GF-D8 (cell line): ENCODE measurements at places on chromosomes 13 and 19.

- no peak for DNase-seq
These were observed 117.6 kb upstream of the MCF2L start for GRCh38 chr13:112851107-112852038.

GRCh38 chr19:32630338-32630737 lies 44.6 kb downstream of the ANKRD27 start:
- DNase-seq: no peak

DNA sequence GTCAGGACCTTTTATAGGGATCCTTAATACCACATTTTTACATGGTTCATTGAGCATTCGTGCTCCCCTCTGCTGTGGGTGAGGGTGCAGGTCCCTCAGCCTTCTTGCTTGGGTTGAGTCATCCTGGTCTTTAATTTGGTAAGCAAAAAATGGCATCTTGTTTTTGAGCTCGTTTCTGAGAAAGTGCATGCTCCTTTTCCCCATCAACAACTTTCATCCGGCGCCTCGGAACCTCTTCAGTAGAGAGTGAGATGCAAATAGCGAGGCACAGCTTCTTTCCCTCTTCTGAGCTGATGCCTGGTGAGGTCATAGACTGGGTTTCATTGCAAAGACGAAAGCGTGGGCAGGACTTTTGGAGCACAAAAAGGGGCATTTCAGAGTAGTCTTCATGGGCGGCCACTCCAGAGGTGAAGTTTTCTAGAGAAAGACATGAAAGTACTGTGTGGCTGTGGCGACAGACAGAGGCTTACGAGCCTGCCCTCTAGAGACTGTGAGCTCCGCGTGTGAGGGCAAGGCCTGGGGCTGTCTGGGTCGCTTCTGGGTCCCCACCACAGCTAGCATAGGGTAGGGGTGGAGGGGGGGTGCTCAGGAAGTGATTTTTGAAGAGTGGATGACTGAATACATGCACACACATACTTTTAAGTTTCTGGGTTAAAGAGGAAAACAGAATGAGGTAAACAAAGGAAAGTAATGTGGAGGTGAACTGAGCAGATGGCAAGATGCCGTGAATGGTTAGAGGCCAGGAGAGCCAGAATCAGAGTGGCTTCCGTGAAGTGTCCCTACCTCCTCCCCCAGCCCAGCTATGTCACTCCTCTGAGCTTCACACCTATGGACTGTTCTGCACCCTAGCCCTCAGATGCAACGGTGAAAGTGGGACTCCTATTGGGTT lies 44.3 kb downstream of the BBC3 start:
- DNase-seq: no peak

GRCh38 chr19:10191347-10191746 lies 3.4 kb downstream of the DNMT1 start:
- DNase-seq: no peak

DNA sequence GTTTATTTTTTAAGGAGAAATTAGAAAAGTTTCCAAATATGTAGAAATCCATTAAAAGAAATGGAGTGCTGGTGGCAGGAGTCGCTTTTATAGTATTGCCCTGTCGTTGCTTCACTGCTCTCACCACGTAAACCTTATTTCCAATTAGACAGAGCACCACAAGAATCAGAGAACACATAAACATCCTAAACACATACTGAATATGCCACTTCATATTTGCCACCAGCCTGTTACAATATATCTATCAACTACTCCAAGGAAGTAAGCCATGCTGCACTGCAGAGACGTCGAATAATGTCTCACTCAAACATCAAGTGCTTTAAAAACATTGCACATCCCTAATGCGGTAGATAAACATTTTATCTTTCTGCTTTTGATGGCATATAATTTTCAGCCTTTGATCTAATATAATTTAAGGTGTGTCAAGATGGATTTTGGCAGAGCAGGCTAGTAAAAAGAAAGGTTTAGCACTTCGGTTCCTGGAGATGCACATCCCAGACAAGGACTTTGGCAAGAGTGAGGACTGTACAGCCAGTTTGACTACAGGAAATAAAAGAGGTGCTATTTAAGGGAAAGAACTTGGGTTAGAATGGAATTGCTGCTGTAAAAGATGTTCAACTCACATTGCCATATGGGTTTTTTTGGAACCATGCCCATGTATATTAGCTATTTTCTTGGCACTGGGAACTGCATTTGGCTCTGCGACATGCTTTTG lies 932.3 kb downstream of the EFNB2 start:
- DNase-seq: no peak

- DNase-seq: no peak
These were observed 1248.9 kb downstream of the SLITRK5 start for GRCh38 chr13:88919970-88920628.

GRCh38 chr13:31951215-31951678 lies 80.3 kb upstream of the FRY start:
- peak; percentile 70 for DNase-seq

DNA sequence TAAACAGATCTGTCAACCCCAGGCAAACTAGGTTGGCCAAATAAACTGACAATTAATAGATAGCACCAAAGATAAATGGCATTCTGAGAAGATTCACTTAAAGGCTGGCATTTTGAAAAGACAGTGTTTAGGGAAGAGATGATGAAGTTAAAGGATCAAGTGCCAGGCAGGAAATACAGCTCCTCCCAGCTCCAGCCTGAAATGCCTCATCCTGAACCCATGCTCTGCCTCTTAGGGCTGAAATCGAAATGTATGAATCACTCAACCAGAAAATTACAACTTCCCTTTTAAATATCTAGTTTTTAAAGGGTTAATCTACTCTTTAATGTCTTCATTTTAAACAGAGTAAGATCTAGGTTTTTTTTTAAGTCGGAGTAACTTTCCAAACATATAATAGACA lies 171.2 kb upstream of the UBL3 start:
- DNase-seq: no peak

- peak; percentile 69 for DNase-seq
These were observed at the start of gene S1PR4 for GRCh38 chr19:3178377-3178972. Gene S1PR4 (plus strand): TSS chr19:3178769. CDS start chr19:3178793, 24 bp downstream.

GRCh38 chr13:112641456-112642089 lies 48.3 kb upstream of the ATP11A start:
- no peak for DNase-seq

DNA sequence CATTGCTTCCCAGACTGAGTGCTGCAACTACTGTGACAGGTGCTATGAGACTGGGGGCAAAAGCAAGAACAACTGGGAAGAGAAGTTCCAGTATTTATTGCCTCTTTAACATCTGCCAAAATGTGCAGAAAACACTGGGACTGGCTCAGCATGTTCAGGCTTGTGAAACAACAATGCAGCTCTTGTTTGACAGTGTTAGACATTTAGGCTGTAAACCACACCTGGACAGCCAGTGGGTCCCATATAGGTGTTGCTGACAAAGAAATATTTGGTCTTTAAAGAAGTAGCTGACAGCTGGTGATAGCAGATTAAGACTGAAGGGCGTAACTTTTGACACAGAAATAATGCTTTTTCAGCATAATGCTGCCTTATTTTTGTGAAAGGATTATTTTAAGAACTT lies 88.1 kb downstream of the STOML3 start:
- DNase-seq: no peak

DNA sequence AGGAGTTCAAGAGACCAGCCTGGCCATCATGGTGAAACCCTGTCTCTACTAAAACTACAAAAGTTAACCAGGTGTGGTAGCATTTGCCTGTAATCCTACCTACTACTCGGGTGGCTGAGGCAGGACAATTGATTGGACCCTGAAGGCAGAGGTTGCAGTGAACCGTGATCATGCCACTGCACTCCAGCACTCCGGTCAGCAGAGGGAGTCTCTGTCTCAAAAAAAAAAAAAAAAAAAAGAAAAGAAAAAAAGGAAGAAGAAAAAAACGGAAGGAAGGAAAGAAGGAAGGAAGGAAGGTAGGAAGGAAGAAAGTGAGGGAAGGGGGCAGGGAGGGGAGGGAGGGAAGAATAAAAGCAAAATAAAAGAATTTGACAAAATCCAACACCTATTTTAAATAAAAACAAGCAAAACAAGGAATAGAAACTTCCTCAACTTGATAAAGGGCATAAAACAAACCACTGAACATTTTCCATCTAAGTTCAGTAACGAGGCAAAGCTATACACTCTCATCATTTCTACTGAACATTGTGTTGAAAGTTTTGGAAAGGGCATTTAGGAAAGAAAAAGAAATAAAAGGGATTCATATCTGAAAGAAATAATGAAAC lies 411.6 kb upstream of the SLITRK5 start:
- no peak for DNase-seq

GRCh38 chr19:1042689-1043511 lies 3.0 kb downstream of the ABCA7 start:
- DNase-seq: no peak

DNA sequence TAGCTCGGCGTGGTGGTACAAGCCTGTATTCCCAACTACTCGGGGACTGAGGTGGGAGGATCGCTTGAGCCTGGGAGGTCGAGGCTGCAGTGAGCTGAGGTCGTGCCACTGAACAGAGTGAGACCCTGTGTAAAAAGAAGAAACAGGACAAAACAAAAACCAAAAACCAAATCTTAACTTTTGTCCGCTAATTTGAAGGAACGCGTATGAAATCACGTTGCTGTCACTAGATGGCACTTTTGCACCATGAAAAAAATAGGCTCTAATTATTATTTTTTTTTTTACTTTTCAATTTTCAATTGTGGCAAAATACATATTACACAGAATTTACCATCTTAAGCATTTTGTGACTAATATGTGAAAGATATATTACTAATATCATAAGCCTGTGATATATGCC lies 17.6 kb upstream of the ZNF835 start:
- no peak for DNase-seq

GRCh38 chr13:26623125-26623524 lies 65.6 kb downstream of the WASF3 start:
- no peak for DNase-seq
